NCI-H1436 treated with DMSO at 0.1 percent for 48 hours (cell line): ENCODE measurements at places on chromosomes 1 and 21.

DNA sequence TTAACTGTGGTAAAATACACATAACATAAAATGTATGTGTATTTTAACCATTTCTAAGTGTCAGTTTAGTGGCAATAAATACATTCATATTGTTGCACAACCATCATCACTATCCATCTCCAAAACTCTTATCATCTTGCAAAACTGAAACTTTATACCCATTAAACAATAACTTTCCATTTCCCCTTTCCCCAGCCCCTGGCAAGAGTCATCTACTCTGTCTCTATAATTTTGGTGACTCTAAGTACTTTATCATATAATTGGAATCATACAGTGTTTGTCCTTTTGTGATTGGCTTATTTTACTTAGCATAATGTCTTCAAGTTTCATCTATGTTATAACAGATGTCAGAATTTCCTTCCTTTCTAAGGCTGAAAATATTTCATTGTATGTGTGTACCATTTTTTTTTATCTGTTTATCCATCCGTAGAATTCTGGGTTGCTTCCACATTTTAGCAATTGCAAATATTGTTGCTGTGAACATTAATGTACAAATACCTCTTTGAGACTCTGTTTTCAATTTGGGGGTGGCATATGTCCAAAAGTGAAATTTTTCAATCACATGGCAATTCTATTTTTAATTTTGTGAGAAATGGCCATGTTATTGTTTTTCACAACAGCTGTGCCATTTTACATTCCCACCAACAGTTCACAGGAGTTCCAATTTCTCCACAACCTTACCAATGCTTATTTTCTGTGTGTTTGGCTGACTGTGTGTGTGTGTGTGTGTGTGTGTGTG is 153.9 kb upstream of the GORAB start:
- DNase-seq = no peak

DNA sequence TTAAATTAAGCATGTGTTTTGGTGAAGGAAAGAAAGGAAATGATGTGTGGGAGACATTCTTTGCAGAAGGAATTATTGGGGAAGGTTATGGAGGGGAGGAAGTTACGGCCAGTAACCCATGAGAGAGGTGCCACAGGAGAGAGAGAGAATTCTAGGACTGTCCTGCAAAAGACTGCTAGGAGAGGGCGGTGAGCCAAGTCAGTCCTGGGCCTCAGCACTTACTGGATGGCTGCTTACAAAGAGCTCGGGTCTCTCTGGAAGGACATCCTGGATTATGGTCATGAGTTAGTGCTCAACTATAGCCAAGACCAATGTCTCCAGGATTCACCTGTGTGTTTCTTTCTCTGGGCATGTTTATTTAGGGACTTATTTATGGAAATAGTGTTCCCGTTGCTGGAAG is 74.4 kb upstream of the HSD17B7 start:
- no peak for DNase-seq

DNA sequence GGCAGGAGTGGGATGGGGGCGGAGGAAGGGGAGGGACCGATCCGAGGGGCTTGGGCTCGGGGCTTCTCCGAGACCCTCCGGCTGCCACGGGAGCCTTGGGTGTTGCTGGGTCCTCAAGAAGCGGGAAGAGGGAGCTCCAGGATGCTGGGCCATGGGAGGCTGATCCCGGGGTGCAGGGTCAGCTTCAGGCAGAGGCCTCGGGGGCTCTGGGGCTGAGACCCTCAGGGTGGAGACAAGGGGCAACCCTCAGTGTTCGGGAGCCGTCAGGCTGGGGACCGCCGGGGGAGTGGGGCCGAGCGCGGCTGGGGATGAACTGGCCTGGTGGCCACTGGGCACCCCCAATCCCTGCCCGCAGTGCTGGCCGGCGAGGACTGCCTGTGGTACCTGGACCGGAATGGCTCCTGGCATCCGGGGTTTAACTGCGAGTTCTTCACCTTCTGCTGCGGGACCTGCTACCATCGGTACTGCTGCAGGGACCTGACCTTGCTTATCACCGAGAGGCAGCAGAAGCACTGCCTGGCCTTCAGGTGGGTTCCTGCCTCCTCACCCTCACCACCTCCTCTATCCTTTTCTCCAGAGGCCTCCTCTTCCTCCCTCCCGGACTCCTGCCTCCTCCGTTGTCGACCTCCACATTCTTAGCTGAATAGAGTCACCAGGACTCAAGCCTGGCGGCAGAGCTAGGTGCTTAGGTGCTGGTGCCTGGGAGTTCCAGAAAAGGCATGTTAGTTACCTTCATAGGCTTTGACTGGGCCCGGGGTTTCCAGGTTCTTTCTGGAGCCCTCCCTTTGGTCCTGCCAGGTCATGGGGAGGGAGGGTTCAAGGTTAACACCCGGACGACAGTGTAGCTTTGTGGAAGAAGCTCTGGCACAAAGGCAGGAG is 631 bp downstream of the SHISA4 start:
- DNase-seq = no peak

DNA sequence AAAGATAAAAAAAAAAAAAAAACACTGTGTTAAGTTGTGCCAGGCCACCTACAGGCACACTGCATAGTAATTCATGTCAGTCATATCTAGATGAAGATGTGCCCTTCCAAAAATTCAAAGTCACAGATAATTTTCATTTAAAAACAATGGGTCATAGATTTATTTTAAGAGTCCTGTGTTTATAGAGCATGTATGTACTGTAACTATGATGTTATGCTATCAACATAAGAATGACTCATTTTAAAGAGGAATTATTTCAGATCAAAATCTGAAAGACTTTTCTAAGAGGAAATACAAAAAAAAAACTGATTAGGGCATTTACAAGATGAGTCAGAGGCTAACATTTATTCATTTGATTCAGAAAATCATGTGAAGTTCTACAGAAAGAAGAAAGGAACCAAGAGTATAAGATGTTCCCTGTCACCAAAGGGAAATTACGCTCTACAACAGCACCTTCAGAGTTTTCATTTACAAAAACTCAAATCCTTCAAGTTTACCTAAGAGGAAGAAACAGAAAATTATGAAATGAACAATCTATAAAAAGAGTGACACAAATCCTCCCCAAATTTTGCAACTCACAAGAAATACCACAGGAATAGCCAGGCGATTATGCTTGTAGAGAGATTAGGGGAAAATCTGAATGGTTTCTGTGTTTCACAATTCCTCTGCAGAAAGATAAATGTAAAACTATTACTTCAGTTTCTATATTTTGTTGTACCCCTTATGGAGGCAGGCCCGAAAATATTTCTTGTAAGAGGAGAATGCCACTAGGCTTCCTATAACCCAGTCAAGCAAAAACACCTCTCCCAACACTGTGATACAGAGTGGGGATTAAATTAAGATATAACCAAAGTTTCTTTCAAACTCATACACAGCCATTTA is 13.8 kb downstream of the TP53BP2 start:
- no peak for DNase-seq

- DNase-seq = no peak
Observed at GRCh38 chr21:39346671-39347331, 2.1 kb downstream of the HMGN1 start.

- DNase-seq = no peak
Observed at GRCh38 chr21:29350246-29350779, 51.6 kb downstream of the BACH1 start.

GRCh38 chr1:153533689-153534201 is 2.0 kb downstream of the S100A6 start:
- DNase-seq = no peak

DNA sequence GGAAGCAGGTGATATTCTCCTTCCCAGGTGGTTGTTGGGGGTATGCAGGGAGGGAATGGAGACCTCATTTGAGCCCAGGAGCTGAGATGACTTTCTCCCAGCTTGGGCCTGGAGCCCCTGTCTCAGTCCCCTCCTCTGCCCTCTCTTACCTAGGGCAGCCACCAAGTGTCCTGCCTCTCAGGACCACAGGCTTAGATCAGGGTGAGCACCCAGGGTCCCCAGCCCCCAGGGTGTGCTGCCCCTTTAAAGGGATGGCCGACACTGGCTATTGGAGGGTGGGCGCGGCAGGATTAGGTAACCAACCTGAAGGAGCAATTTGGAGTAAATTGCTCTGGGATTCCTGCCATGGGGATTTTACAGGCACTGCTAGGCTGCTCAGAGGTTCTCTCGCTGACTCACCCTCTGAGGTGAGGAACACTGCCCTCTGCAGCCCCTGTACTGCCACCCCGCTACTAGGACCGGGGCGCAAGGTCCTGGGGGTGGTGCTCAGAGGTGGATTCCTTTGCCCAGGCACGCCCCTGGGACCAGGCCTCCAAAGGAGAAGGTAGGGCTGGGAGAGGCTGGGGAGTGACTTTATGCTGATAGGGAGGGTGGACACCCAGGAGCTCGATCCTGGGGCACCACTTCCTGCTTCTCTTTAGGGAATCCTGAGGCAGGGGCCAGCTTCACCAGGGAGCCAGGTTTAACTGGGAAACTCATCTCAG is 1.5 kb downstream of the RPS6KA1 start:
- peak; percentile 48 for DNase-seq

- DNase-seq = no peak
Observed at GRCh38 chr1:11184973-11185372, 4.2 kb upstream of the ANGPTL7 start.

DNA sequence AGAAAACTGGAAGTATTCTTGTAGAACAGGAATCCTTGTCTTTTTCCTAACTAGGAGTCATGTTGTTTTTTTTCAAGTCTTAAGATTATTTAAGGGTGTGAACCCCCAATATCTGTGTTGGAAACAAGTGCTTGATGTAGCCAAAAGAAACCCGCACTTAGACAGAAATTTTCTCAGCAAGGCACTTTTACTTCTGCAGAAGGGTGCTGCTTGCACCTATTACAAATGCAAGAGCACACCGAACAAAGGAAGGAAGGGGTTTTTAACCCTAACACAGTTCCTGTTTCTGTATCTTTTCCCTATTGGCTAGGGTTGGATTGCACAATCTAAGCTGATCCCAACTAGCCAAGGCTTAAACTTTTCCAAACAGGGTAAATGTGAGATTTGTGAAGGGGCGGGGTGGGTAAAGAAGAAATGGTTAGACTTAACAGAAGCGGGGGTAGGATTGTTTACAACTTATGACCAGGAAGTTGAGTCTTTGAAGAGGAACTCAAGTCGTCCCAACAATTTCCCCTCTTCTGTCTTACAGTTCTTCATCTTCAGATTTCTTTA is 75.1 kb downstream of the ZFYVE9 start:
- DNase-seq = no peak

GRCh38 chr1:204791453-204792353 is 79.0 kb upstream of the NFASC start:
- DNase-seq = peak; percentile 44

DNA sequence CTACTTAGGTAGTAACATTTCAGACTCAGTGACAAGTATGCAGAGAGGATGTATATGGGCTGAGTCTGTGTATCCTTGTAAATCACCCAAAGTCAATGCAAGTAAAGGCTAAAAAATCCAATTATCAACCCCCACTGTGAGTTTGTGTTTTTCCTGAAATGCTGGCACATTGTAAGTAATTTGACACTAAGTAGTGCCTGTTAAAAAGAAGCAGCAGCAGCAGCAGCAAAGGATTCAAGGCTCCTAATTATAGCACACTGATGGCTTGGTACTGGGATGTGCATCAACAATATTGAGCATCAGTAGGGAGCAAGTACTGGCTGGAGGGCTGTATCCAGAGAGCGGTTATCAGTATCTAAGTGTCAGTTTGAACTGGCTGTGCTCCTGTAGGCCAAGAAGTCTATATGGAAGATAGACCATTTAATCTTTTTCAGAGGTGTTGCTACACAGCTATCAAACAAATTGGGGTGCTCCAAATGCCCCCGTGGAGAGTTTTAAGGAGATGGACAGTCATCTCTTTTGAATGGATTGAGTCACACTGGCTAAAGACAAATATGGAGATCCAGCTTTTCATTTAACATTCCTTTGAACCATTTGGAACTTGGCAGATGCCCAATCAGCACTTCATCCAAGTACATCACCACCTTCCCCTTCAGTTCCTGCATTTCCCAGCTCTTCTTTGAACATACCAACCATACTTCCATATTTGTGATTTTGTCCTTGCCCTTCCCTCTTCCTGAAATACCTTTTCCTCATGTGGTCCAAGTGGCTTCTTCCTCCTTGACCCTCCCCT is 241.2 kb upstream of the ST6GALNAC5 start:
- no peak for DNase-seq

- DNase-seq = no peak
Observed at GRCh38 chr1:172756024-172756423, 97.1 kb downstream of the FASLG start.

DNA sequence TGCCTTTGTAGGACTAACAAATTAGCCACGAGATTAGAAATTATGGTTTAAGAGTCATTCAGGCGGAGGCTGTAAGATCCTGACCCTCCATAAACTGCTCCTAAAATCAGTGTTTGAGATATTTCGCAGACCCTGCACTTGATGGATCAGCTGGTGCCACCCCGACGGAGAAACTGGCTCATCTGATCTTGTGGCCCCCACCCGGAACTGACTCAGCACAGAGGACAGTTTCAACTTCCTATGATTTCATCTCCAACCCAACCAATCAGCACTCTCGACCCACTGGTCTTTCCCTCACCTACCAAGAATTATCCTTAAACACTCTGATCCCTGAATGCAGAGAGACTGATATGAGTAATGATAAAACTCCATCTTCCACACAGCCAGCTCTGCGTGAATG is 3.7 kb upstream of the JAM2 start:
- DNase-seq = no peak

DNA sequence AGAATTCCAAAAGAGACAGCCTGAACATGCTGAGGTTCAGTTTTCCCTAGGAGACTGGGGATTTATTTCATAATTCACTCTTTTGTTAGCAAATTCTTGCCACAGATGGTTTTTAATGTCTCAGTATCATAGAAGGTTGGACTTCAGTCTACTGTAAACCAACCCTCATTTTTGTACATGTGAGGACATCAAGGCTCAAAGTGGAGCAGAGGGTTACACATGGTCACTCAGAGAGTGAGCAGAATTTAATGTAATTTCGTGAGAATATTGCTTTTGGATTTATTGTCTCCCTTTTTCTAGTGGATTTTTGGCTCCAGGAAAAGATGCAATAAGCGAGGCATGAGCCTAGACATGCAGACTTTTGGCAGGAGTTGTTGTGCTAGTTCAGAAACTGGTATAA is 210.8 kb upstream of the JUN start:
- DNase-seq = no peak
